Adipocyte (in vitro differentiated cells): ENCODE measurements at places on chromosomes 3 and 15.

GRCh38 chr3:133987136-133987535, 42.6 kb downstream of the SLCO2A1 start:
- no peak for DNase-seq

DNA sequence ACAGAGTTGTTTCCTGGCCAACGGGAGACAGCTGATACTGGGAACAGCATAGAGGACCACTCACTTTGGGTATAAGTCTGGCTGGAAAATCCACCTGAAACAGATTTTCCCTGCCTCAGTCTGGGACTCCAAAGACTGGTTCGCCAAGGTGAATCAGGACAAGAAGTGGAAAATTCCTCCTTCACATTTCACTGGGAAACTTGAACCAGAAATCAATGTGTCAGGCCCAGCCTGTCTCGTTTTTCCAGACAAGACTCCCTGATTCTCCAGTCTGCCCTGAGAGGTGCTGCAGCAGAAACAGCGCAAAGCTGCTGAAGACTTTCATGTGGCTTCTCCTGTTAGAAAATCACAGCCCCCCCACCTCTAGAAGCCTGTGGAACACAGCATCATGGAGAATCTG, 269.8 kb downstream of the OPA1 start:
- DNase-seq, result no peak

DNA sequence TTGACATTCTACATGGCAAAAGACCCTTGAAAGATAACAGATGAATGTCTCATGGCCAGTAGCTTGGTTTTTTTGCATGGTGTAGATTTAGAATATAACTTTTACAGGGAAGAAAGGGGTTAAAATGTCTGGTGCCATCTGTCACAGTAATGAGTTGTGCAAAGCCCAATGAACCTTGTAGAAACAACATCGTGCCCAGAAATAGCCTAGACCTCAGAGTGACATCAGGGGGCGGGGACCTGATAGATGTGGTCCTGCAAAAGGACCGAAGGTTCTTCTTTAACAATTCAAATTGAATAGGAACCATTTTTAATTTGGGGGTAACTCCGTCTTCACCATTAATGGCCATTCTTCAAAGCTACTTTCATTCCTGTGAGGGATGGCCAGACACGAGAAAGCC, 254.1 kb upstream of the CTDSPL start:
- DNase-seq, result no peak

DNA sequence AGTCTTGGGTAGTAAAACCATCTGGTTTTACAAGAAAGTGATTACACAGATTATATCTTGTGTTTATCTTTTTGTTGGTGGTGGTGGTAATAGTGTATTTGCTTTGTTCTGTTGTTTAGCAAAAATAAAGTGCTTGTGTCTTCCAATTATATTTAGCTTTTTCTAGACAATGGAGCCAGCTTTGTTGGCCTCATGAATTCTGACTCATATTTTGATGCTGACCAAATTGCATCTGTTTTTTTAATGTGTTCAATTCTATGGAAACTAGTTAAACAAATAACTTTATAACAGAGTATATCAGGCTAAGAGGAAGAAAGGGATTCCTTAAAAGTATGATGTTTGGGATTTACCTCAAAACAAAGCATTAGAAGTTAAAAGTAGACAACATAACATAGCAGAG, 69.3 kb upstream of the BFSP2 start:
- no peak for DNase-seq

DNA sequence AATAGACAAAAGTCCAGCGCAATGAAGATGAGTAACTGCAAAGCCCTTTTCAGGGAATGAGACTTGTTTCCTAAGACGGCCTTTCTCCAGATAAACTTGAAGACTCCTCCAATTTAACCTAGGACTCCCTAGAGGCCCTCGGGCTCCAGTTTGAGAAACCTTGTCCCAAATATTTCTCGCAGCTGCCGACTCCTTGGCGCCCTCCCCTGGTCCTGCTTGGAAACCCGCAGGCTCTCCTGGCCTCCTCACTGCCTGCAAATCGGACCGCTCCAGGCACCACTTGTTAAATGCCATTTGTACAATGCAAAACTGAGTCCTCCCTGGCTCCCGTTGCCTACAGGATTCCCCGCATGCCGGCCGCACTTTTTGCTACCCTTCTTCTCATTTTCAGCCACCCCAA, 36.8 kb downstream of the MUC4 start:
- DNase-seq, result peak; percentile 65

DNA sequence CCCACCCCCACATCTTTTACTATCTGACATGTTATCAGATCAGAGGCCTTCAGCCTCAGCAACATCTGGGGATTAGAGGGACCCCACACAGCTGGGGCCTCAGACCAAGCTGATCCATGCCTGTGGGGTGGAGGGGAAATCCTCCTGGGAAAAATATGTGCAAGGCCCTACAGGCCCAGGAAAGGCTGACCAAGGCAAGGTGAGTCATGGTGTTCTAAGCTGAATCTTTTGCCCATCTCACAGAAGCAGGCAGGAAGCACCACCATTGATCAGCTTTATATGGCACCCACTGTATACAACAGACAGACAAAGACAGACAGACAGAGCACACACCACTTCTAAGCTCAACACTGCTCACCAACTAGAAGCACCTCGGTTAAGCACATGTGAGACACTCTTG, 12.4 kb upstream of the PARP6 start:
- DNase-seq, result no peak

DNA sequence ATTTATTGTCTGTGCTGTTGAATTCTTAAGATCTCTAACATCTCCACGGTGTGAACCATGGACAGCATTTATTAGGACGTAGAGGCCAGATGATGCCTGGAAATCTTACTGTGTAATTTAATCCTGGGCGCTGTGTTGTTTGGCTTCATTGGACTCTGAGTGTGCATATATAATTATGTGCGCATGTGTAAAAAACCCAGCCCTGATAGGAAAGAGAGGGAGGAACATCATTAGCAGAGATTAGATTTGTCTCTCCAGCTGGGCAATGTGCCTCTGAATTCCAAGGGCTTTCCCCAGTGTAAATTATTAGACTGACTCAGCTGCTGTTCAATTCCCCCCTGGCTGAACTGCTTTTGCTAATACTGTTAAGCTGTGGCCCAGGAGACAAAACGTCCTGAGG, 39.6 kb downstream of the MAP3K13 start:
- DNase-seq, result no peak

GRCh38 chr3:11944052-11944673, 60.0 kb upstream of the SYN2 start:
- DNase-seq, result peak; percentile 44

DNA sequence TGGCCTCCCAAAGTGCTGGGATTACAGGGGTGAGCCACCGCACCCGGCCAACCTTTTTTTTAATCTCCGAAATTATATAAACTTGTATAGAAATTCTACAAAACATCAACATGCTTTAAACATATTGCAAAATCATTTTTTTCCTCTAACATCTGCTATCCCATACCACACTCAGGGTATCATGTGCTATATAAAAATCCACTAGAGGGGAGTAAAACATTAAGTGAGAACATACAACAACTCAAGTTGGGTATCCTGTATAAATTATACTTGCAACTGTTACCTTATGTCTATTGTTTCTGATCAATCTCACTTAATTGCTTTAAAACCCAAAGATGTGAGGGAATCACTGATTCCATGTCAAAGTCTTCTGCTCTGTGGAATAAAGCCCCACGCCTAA, 71.9 kb upstream of the FBN1 start:
- DNase-seq, result peak; percentile 60

- peak; percentile 91 for DNase-seq
Measured at GRCh38 chr3:64345371-64345770, 120.1 kb upstream of the PRICKLE2 start.

- DNase-seq, result peak; percentile 57
Measured at GRCh38 chr15:82146990-82147461, 101.2 kb upstream of the MEX3B start.

- DNase-seq, result no peak
Measured at GRCh38 chr3:17059989-17060550, 175.3 kb downstream of the PLCL2 start.

DNA sequence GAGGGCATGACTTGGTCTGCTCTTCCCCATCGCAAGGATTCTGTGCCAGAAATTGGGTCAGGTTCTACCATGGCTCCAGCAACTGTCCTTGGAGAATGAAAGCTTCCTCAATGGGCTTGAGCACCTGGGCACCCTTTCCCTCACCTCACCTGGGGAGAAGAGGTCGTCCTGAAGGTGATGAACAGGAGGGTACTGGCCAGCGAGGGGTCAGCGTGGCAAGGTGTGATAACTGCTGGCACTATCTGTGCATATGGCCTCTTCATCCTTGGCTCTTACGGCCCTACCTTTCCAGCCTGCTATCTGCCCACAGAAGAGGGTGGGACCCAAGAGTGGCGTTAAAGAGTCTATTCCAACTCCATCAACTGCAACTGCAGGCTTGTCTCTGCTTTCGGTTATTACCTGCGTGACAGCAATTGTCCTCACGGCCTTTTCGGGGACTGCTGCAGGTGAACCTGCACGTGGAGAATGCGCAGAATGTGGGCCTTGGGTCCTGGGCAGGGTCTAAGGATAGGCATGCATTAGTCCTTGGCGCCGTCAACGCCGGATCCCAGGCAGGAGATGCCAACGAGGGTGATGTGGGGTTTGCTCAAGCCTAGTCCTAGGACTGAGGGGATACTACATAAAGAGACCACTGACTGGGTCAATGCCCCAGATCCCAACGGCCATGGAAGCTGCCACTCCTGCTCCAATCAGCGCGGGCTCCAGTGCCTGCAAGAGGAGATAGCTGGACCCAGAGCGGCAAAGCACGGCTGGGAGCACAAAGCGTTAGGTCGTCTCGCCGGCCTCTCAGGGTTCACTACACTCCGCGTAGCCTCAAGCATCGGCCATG, 625 bp upstream of the RBM15B start:
- no peak for DNase-seq

DNA sequence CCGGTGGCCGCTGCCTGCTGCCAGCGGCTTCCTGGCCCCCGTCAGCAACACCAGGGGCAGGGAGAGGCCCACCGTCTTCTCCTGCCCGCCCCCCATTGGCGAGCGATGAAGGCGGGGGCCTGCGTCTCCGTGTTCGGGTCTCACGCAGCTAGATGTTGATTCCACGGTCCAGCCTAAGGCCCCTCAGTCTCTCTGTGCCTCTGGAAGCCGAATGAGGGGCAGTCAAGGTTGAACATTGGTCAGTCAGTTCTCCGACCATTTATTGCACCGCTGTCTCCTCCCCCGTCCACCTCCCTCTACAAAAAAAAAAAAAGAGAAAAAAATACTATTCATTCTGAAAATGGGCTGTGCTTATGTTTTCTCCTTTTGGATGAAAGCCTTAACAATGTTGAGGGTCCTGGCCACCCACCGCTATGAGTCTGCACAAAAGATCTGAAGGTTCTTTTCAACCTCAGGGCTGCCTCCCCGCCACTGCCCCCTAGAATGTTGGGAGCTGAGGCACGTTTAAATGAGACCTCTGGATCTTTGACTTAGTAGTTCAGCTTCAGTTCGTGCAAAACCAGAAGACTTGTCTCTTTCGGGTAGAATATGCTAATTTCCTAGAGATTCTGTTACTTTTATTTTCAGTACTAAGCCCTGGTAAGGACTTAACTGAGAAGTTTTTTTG, 736 bp downstream of the IREB2 start:
- peak; percentile 69 for DNase-seq

GRCh38 chr3:51353131-51353530, 32.0 kb upstream of the MANF start:
- DNase-seq, result no peak

DNA sequence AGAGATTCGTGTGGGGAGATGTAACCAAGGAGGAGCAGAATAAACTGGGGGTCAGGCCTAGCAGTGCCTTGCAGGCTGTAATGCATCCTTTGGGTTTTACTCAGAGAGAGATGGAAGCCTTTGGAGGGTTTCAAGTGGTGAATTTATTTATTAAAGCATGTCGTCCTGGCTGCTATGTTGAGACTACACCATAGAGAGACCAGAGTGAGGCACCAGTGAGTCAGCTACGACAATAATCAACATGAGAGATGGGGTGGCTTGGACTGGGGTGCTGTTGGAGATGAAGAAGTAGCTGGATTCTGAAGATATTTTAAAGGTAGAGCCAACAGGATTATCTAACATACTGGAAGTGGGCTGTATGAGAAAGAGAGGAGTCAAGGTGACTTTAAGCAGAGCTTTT, 335.3 kb upstream of the ARHGEF26 start:
- DNase-seq, result no peak

DNA sequence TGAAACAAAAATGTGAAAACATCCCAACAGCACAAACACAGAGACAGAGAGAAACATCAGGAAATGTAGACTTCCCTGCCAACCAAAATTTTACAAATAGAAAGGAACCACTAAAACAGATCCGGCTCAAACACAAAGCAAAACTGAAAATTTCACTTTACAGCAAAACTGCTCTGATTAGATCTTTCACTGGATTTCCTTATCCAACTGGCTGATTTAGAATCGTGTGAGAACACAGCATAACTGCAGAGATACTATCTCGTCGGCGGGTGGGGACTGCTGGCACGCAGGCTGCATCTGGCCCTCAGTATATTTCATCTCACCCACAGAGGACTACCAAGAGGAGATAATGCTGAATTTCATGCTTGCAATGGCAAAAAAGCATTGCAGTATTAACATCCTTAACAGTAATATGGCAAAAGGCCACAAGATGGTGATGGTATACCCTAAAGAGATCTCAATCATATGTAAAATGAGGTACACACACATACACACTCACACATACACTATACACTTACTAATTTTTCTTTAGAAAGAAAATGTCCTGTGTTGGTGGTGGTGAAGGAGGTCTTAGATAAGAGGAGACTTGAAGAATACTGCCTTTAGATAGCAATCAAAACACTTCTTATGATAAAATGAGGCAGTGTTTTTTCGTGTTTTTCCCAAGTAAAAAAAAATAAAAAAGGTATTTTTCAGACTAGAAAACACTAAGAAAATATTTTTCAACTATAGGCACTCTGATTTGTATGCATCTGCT, 10.6 kb upstream of the LEO1 start:
- DNase-seq, result peak; percentile 80

GRCh38 chr15:68518046-68518445, 60.7 kb upstream of the CORO2B start:
- no peak for DNase-seq

- no peak for DNase-seq
Measured at GRCh38 chr3:17179381-17180205, 294.8 kb downstream of the PLCL2 start.

DNA sequence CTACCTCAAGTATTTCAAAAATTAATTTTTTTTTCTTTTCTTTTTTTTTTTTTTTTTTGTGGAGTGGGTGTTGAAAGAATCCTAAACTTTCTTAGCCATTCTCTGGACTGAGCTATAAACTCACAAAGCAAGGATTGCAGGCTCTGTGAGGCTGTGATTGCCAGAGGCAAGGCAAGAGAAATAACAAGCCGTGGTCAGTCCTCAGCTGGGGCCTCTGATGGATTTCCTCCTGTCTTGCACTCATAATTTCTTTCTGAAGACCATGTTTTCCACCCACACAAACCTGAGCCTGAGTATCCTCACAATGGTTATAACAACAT, 1.3 kb downstream of the CX3CR1 start:
- no peak for DNase-seq

- peak; percentile 90 for DNase-seq
Measured at GRCh38 chr3:10286596-10287295, 6.0 kb downstream of the GHRL start.
